Activated T-helper 9 cell treated with anti-CD3 and anti-CD28 coated beads, Interleukin-2, amount 50 U/mL, for 16 hours (primary cell): ENCODE measurements at places on chromosomes 7 and 10.

- DNase-seq, result no peak
These were observed 29.5 kb downstream of the PAXIP1 start for GRCh38 chr7:154973381-154973780.

GRCh38 chr7:141295367-141295895 lies 221.6 kb downstream of the TMEM178B start:
- no peak for DNase-seq

GRCh38 chr7:133602291-133602690 lies 349.4 kb downstream of the EXOC4 start:
- no peak for DNase-seq

GRCh38 chr7:33601884-33602283 lies 303.5 kb upstream of the BMPER start:
- DNase-seq, result no peak

DNA sequence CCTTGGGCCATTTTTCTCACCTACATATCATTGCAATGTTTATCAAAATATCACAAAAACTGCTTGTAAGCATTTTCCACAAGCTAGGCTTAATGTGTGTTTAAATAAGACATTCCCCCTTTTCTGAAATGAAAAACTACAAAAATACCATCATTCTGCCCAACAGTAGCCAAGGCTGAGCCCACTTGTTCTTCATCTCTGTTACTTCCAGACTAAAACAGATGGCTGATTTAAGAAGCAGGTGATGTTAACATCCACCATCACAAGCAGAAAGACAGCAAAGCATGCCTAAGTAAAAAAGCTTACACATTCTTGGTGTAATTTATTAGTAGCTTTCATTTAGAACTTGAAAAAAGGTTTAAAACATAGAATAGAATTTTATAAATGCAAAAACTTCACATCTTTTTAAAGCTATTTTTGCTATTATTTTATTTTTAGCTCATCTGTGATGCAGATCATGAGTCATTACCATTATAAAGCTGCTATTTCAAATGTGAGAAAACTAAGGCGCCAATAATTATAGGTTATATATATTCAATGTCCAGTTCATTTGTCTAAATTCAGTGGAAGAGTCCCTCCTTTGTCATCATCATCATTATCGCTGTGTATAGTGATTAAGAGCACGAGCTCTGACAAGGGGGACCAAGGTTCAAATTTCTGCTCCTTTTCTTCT lies 109.4 kb downstream of the RELN start:
- DNase-seq, result no peak

DNA sequence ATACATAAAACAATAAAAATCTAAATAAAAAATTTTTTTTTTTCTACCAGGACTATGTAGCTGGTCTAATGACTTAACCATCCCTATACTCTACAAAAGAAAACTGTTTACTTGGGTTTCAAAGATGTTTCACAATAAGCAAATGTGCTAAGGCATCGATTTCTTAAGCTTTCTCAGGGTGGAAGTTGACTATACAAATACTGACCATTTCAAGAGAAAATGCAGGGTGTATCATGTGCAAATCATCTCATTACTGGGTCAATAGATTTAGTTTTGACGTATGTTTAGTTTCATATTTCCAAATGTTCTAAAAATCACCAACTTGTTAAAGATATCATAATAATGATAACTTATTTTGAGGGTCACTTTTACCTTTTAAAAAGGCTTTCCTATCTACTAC lies 7.5 kb downstream of the NRP1 start:
- no peak for DNase-seq

DNA sequence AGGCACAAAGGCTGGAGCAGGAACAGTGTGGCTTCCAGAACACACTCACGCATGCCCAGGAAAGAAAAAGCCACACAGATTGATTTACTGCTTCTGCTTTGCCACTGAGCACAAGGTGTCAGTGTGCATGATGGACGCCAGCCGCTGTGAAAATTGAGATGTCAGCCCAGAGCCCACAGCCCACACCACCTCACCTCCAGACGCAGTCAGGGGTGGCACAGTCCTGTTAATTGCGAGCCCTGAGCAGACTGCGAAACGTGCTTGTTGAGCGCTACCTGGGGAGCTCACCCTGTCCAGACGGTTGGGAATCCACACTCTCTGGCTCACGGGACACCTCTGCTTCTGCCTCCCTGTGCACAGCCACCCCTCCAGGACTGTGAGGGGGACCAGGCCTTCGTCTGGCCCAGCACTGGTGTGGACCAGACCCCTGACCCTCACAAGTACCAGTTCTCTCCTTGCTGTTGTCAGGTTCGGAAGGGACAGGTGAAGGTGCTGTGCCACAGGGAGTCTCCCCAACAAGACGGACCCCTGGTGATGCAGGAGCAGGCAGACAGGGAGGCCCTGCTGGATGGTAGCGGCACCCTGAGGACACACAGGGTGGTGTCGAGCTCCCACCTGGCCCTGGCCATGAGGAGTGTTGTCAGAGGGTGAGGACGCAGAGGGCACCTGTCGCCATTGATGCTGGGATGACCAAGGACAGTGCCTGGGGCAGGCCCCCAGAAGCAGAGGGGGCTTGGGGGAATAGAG lies 15.3 kb downstream of the RASGEF1A start:
- no peak for DNase-seq

DNA sequence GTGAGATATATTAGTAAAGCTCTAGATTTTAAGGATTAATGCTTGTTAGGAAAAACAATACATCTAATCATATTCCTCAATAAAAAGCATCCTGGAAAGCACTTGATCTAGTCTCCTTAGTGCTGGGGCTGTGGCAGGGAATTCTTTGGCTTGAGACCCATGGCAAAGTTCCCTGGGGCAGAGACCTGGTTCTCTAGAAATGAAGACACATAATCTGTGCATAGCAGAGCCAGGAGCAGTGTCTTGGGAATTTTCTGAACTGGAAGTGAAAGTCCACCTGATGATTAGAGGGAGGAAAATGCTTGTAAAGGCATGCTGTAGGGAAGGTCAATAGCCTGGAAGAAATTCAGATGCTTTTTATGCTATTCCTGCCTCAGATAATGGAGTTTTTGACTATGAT lies 247.4 kb downstream of the CDK14 start:
- DNase-seq, result no peak

- no peak for DNase-seq
These were observed 86.4 kb upstream of the KIF5B start for GRCh38 chr10:32142646-32143045.

DNA sequence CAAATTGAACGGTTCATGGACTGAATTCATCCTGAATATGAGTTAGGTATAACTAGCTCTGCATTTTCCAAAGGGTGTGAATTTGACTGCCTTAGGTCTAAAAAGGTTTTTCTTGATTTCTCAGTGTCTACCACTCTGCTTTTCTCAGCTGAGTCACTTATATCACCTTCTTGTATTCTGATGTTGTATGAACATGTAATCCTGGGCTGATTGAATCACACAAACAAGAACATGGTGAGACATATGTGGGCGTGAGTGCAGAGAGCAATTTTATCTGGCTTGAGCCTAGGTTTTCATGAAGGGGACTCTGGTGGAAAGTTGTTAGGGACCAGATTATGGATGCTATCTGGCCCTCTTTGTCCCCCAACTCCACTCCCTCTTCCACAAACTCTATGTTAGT lies 239.8 kb downstream of the SUGCT start:
- no peak for DNase-seq

DNA sequence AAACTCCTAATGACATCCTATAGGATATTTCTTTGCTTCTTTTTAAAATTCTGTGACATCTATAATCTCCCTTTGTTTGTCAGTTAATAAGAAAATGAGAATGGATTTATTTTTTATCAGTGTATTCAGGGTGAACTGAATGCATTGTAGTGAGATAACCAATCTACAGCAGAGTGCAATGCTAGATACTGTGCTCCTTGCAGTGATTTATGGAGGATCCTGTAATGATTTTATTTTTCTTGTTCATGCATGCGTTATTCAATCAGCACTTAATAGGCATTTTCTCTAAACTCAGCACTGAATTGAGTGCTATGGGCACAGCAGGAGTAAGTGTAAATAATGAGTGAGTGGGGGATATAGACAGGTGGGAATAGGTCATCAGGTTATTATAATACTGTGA lies 253.9 kb downstream of the CDK14 start:
- DNase-seq, result no peak

DNA sequence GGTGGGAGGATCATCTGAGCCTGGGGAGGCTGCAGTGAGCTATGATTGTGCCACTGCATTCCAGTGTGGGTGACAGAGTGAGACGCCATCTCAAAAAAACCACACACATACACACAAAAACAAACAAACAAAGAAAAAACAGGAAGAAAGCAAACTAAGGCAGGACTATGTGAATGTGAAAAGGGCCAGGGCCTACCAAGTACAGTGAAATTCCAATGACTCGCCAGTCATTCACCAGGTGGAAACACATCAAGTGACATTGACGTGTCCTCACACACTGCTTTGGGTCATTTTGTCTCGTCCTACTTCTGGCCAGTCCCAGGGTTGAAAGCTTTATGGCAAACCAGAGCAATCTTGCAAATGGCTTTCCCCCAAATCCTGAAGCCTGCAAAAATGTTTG lies 79.9 kb downstream of the HIP1 start:
- DNase-seq, result no peak

GRCh38 chr10:116158036-116158435 lies 115.0 kb downstream of the GFRA1 start:
- no peak for DNase-seq

- no peak for DNase-seq
These were observed 108.8 kb downstream of the GNAI1 start for GRCh38 chr7:80243425-80243824.

DNA sequence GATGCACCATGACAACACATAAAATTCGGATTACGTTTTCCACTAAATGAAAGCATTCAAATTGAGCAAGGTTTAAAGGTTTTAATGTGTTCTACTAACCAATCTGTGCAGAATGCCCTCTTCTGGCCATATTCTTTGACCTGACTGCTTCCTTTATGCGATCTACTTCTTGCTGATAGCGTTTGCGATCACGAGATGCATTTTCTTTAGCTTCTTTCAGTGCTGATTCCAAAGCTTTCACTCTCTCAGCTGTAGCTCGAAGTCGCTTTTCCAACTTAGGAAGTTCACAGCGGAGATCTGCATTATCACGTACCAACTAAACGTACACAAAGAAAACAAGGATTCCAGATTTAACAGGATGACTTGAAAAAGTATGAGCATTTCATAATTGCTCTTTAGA lies 39.2 kb downstream of the KIF5B start:
- DNase-seq, result no peak

GRCh38 chr10:93456480-93456879 lies 25.7 kb downstream of the MYOF start:
- DNase-seq, result no peak

DNA sequence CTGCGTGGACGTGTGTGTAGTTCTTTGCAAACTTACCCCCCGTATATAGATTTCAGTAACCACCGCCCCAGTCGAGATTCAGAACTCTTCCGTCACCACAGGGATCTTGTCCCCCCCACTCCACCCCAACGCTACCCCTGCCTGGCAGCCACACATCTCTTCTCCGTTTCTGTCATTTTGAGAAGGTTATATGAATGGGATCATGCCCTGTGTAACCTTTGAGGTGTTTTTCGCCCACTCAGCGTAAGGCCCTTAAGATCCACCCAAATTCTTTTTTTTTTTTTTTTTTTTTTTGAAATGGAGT lies 83.4 kb downstream of the ELFN1 start:
- no peak for DNase-seq

DNA sequence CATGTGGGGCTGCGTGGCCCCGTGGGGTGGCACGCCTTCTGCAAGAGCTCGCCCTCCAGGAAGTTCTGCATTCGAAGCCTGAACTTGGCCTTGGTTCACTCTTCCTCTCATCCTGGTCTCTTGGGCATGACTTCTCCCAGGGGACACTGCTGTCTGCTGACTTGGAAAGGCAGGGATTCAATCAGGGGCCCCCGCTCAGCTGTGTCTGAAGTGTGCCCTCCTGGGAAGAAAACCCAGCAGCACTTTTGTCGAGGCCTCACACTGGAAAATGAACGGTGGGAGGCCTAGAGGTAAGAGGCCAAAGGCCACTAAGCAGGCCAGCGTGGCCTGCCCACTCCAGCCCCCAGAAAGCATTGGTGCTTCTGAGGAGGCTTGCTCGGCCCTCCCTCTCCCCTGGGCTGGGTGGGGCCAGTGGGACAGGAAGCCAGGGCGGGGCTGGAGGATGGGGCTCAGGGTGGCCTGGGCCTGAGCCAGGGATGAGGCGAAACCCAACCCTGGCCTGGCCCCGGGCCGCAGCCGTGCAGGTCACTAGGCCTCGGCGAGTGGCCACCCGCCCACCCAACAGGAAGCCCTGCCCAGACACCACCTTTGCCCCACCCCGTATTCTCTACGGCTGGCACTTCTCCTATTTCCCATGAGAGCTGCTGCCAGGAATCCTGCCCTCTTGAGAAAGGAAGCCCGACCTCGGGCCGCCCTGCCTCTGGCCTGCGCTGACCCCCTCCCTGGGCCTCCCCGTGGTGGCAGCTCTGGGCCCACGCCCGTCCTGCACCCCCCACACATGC lies 81.1 kb downstream of the ZMIZ1 start:
- peak; percentile 16 for DNase-seq

GRCh38 chr7:73904219-73905137 lies 43.5 kb downstream of the TMEM270 start:
- DNase-seq, result no peak

GRCh38 chr10:114902151-114902550 lies 35.8 kb upstream of the TRUB1 start:
- no peak for DNase-seq

DNA sequence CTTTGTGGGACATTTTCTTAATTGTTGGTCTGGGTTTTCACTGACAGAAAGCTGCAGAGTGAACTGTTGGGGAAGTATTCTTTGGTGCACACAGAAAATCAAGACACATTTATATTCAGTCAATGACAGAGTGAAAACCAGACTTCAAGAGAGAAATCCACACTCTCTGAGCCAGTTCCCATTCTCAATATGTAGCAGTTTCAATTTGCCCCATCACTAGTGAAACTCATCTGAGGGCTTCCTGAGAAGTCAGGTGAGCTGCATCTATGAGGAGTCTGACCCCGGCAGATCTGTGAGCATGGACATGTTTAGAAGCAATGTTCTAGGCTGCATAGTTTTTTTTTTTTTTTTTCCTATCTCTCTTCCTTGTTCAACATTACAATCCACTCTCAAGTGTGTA lies 163.7 kb upstream of the AHR start:
- no peak for DNase-seq

DNA sequence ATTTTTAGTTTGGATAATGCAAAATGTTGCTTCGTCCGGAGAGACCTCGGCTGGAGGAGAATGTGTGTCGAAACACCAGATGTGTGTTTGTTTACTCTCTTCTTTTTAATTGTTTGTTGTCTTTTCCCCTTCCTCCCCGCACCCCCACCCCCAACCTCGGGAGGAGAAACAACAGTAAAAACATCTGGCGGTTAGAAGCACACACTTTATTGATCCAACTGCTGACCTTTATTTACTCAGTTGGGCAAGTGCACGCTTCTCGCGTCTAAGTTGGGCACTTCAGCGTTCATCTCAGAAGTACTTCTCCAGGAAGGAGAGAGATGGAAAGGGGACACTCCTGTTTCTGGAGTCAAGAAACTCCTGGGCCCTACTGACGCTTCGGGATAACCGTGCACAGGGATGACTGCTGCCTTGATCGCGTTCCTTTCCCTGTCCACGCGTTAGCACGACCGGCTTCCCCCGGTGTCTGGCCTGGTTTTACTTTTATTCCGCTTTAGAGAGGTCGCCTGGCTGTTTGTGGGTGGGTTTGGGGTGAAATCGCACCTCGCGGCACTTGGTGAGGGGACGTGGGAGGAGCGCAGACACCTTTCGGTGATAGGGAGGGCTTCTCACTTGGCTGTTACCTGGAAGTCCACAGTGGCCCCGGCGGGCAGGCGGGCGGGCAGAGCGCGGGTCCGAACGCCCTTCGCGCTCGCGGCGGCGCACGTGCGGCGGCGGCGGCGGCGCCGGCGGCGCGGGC lies 168.3 kb upstream of the PPP1R3A start:
- no peak for DNase-seq

GRCh38 chr10:13816195-13816925 lies 229.6 kb downstream of the PRPF18 start:
- DNase-seq, result no peak
